Left lung (tissue), 14 donors: ENCODE measurements at places on chromosomes 6 and 20. TPM values are rescaled to one million over a fixed set of nuclear protein-coding genes. Genes with fewer than 3 reads are reported as not detected.

GRCh38 chr20:10906834-10907233 lies 233.0 kb upstream of the JAG1 start:
- no peak for DNase-seq

The MED23 gene
- total RNA-seq: 25.9 TPM

The SULF2 gene
- 40.4 TPM for total RNA-seq

- peak; percentile 12 for DNase-seq
Observed at GRCh38 chr6:105867277-105867676, 218.9 kb upstream of the PRDM1 start.

DNA sequence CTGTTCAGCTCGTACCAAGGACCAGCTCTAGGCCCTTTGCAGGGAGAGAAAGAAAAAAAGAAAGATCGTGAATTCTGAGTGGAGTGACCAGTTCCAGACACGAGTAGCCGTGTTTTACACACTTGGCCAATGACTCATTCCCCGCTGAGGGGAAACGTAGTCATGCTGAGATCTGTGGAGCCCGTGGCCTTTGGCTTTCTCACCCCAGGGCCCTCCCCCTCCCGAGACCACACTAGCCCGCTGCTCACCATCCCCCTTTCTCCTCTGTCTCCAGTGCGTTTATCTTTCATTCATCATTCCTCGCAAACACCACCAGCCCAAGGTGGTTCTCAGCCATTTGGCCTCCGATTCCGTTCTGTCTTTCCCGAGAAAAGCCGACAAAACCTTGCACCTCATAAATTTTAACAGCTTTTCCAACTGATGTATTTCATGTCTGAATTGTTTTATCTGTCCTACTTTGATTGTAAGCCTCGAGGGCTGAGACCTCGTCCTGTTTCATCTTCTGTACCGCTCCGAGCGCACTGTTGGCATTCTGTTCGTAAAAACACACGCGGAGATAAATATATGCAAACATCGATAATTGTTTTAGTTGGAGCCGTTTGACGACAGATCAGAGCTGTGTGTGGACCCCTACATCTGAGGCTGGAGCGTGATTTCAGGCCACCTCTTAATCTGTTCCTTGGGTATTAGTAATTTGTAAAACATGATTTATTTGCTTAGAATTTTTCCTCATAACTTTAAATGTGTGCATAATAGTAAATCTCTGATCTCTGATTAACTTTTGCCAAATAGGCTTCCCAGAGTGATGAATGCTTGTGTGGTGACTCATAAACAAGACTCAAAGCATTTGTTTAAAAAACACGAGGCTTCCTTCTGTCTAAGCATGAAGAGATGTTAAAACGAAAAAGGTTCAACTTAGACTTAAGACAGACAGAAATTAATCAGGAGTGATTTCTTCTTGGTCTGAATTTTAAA lies 336.6 kb downstream of the CDH4 start:
- DNase-seq: no peak

- peak; percentile 46 for DNase-seq
Observed at GRCh38 chr6:131807644-131808459, at the start of gene ENPP1. ENPP1 (plus strand) TSS chr6:131808020; CDS start chr6:131808036, 16 bp downstream.

DNA sequence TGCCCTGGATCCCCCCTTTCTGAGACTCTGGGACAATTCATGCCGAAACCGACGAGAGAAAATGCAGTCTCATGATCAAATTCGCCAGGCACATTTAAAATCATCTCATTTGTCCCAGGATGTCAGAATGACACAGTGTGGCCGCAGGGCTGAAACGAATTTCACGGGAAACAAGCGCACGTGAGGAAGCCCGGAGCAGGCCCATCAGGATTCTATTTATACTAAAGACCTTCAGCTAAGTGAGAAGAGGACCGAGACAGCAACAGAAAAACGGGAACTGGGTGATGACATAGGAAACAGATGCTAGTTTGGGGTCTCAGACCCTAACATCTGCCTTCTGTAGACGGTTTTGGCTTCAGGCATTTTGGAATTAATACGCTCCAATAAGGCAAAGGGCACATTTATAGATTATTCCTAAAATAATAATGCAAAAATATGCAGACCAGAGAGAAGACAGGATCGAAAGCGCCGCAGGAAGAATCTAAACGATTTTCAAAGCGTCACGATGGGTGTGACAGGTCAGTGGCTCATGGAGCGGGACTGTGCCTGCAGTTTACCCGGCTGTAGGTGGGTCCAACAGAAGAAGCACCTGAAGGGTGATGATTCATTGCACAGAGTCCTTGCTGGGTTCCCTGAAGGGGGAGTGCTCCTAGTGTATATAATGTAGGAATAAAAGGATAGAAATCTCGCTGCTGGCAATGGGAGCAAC lies 80.8 kb upstream of the MPC1 start:
- no peak for DNase-seq

The NINL gene
- total RNA-seq: 9.6 TPM

The SNAP91 gene
- 0.05 TPM for total RNA-seq

DNA sequence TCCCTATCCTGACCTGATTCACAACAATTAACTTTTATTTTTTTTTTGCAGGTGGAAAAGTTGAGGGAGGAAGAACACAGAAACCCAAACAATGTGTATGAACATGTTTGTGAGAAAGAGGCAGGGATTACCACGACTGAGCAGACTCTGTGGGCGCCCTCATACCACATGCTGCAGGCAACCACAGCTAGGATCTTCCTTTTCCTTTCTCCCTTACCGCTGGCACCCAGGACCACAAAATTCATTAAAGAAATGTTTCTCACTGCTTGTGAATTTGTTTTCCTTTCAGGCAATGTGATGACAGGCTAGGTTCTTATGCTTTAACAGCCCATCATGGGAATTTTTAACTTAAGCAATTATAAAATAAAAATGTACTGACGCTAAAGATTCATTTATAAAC lies 287.1 kb downstream of the GMDS start:
- DNase-seq: no peak

- DNase-seq: no peak
Observed at GRCh38 chr6:142975365-142975764, 30.4 kb upstream of the HIVEP2 start.

DNA sequence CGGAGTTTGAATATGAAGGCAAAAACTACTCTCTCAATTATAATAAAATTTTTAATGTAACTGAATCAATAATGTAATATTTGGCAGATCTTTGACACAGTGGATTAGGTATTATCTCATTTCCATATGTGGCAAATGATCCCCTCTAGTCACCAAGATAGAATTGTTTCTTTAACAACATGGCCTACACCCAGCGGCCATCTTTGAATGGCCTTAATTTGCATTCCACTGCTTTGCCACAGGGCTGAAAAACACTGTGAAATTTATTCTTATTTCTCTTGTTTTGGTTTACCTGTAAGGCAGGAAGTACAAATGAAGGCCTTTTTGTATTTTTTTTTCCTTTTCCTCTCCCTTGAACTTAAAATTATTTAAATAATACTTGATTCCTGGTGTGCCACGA lies 162.6 kb upstream of the SCGN start:
- no peak for DNase-seq

The SNPH gene
- total RNA-seq: 5.9 TPM

The DEFB132 gene
- total RNA-seq: not detected

The CTCFL gene
- total RNA-seq: not detected

- DNase-seq: no peak
Observed at GRCh38 chr20:53133125-53133524, 161.0 kb downstream of the TSHZ2 start.

GRCh38 chr20:46831633-46832011 lies 63.0 kb upstream of the EYA2 start:
- DNase-seq: no peak

DNA sequence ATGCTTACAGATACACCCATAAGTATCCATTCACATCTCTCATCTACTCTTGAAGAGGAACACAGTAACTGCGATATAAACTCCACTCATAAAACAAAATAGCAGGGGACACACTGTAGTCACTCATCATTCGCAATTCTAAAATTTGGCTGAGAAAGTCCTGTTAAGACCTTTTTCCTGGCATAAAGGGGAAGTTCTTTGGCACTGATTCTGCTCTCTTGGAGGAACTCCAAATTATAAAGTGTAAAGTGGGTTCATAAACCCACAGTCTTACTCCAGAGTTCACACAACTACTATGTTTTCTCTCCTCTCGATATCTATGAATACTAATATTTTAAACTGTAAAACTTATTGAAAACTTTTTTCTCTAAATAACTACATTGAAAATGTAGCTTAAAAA lies 80.6 kb downstream of the ADGB start:
- DNase-seq: no peak

The LTB gene
- 10.3 TPM for total RNA-seq

DNA sequence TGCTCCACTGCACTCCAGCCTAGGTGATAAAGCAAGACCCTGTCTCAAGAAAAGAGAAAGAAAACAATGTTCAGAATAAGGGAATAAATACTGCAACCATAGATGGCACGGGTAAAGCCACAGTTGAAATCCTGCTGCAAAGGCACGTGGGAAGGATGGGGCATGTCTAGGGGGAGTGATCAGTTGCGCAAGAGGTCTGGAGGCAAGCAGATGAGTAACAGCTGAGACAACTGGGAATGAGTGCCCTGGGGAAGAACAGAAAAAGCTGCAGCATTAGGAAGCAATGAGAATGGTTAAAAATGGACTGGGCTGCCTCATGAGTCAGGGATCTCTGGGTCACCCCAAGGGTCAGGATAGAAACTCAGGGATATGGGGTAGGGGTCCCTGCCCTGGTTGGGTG lies 96.3 kb downstream of the GMPR start:
- no peak for DNase-seq

The NRN1 gene
- total RNA-seq: 12.9 TPM

DNA sequence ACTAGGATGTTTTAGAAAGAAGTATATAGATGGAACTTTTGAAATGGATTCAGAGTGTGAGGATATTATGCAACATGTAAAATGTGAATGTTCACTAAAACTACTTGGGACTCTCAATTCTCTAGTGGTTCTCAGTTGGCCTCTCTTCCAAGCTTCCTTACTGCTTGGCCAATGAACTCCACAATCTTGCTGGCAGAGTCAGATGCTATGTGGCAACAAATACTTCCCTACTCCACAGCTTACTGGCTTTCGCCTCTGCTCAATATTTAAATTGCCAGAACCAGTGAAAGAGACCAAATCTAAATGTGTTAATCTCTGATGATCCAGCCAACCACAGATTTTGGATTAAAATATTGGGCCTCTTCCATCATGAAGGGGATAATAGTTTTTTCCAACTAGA lies 138.4 kb downstream of the HTR1B start:
- no peak for DNase-seq

The OR2B3 gene
- not detected for total RNA-seq

- DNase-seq: no peak
Observed at GRCh38 chr6:145244349-145245100, 490.8 kb downstream of the EPM2A start.

DNA sequence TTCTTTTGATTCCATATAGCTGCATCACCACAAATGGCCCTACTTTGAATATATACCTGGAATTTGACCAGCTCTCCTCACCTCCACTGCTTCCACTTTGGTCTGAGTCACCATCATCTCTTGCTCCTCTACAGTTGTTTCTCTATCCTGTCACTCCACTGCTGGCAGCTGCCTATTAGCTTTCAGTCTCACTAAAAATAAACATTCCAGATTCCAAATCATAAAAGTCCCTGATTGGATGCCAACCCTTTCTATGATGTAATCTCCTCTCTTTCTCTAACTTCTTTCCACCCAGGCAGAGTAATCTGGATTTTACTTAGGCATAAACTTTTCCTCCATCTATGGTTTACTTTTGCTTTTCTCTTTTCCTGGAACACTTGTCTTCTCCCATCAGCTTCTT lies 49.1 kb downstream of the RFPL4B start:
- no peak for DNase-seq

DNA sequence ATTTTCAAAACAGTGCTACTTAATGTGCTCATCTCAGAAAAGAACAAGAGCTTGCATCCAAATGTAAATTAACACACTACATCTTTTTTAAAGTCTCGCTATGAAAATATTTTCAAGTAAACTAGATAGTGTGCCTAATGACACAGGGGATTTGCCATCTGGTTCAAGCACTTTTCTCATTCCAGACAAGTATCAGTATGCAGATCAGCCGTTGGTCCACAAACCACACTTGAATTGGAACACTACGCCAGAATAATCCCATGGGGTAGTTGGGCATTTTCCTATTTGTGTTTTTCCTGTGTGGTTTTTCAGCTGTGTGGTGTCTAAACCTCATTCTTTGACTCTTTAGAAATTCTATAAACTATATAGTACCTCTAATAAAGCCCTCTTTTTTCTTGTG lies 256.2 kb downstream of the EPHA7 start:
- DNase-seq: no peak

The SPAG4 gene
- total RNA-seq: 3.5 TPM

DNA sequence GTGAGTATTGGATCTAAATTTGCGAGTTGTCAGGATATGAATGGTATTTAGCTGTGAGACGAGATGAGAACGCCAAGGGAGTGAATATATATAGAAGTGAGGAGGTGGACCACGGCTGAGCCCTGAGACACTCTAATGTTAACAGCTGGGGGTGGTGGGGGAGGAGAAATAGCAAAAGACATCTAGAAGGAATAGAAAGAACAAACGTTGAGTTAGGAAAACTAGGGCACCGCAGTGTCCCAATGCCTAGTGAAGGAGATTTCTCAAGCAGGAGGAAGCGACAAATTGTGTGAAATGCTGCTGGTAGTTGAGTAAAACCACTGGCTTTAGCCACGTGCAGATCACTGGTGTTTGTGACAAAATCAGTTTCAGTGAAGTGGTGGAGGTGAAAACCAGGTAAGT lies 56.9 kb downstream of the CD164 start:
- no peak for DNase-seq

- DNase-seq: no peak
Observed at GRCh38 chr6:135474362-135474761, 23.2 kb downstream of the AHI1 start.

The PSORS1C2 gene
- not detected for total RNA-seq

DNA sequence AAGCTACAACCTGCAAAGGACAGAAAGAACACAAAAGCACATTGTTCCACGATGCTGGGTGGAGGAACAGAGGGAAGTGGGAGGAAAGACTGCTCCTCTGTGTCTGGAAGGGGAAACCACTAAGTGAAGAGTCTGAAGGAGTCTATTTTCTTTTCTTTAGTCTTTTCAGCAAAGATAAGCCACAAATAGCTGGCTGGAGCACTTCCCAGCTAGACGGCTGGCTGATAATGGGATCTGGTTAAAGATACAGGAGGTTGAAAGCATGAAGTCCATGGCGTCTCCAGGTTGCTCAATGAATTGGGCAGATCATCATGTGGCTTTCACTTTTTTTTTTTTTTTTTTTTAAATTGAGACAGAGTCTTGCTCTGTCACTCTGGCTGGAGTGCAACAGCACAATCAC lies 154.0 kb upstream of the KCNG1 start:
- no peak for DNase-seq

- no peak for DNase-seq
Observed at GRCh38 chr6:141259807-141260206, 872.9 kb upstream of the GJE1 start.

The DIDO1 gene
- 38.1 TPM for total RNA-seq

DNA sequence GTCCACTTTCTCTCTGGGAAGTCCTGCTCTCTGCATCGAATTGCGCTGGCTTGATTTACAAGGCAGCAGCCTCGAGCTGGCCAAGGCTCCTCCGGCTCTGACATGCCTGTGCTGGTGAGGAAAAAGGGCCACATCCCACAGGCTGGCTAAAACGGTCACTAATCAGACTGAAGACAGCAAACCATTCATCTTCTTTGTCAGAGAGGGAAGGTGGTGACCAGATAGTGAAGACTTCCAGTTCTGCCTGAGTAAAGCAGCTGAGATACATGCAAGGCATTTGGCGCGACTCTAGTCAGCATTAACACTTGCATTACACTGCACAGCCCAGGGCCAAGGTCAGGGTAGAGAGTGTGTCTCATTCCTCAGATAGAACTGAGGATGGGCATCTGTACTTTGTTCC lies 203.2 kb upstream of the MAP3K7 start:
- DNase-seq: no peak
